Epithelial cell of proximal tubule (primary cell): ENCODE measurements at places on chromosomes 12 and 14.

DNA sequence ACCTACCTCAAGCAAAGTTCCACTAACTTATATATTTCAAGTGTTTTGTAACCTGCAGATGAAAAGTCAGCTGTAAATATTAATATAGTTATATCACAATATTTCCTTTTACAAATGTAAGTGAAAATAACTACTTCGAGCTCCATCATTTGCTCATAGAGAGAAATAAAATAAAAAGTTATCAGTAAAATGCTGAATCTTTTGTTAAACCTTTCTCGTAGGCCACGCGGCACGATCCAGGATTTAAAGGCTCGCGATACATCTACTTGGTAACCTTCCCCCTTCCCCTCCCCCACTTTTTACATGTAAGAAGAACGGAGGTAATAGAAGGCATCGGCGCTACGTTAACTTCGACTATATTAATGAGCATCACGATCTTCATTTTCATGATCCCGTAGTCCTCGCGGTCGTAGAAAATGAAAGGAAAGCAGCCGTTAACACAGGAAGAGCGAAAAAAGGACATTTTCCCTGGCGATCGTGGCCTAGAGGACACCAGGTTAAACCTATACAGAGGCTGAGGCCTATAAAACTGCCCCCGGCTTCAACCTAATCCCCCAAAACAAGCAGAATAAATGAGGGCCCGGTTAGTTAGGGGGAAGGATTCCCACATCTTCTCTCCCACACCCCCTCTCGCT lies 508 bp downstream of the HNRNPC start:
- no peak for DNase-seq

- no peak for DNase-seq
Measured at GRCh38 chr14:91835920-91836843, 31.2 kb downstream of the TC2N start.

DNA sequence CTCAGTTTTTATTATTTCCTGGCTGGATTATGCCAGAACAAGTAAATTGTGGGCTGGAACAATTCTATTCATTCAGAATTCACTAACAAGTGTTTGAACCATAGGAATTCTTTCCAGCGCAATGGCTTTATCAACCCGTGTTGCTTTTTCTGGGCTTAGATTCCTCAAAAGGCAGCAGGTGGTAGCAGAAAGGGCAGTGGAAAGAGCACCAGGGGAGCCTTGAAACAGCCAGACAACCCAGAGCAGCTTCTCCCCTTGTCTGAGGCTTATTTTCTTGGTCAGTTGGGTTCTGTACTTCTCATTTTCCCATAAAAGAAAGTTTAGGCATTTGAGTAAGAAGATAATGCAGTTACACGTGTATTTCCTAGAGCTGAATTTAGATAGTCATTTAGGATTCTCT lies 130.7 kb downstream of the OTOGL start:
- DNase-seq = no peak

- DNase-seq = no peak
Measured at GRCh38 chr12:7091171-7091570, 1.1 kb downstream of the C1R start.

GRCh38 chr12:4320497-4320852 lies 538 bp upstream of the TIGAR start:
- DNase-seq = no peak

GRCh38 chr12:42130672-42131402 lies 13.8 kb downstream of the GXYLT1 start:
- no peak for DNase-seq

DNA sequence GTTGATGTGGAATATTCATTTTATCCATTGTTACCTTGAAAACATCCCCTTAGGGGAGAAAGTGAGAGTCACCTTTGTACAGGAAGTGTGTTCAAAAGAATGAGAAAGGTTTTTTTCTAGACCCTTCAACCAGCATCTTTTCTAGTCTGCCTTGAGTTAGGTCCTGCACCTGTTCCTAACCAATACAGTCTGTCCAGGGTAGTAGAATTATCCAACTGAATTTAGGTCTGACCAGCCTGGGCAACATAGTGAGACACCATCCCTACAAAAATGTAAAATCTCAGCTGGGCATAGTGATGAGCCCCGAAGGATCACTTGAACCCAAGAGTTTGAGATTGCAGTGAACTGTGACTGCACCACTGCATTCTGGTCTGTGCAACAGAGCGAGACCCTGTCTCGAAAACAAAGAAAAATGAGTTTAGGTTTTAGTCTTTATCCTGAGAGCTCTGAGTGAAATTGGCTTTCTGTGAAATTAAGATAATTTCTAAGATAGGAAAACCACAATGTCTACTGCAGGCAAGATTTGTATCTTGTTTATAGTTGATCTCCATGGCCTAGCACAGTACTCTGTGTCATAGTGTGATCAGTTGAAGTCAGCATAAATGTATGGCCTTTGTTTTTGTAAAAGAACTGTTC lies 25.2 kb downstream of the ARHGAP5 start:
- no peak for DNase-seq

DNA sequence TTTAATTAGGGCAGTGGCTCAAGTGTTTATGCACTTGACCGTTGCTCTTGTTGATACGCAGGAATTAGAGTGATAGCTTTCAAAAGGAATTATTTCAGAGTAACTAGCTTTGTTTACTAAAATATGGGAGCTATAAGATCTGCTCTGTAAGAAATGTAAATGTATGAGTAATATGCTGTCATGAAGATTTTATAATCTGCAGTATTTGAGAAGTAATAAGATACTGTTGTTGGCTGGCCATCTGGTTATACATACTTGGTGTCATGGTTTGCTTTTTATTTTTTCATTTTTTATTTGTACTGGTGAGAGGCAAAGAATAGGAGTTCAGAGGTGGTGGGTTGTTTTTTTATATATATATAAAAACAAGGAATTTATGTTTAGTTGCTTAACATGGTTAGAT lies 58.5 kb downstream of the PLXNC1 start:
- DNase-seq = no peak

- DNase-seq = no peak
Measured at GRCh38 chr14:31122921-31123320, 84.7 kb downstream of the HECTD1 start.

DNA sequence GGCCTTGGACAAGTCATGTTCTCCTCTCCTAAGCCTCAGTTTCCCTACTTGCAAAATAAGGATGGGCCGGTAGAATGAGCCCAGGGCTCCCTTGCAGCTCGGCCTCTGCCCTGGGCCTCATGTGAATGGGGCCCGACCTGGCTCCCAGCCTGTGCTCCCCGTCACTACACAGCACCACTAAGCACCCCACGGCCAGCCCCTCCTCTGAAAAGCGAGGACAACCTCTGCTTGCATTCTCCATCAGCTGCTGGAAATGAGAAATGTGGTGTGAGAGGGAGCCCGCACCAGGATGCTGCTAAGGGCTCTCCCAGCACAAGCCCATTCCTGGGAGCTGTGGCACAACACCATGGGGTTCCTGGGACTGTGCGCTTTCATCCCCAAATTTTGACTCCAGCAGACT lies 10.2 kb downstream of the SLC25A47 start:
- DNase-seq = no peak

DNA sequence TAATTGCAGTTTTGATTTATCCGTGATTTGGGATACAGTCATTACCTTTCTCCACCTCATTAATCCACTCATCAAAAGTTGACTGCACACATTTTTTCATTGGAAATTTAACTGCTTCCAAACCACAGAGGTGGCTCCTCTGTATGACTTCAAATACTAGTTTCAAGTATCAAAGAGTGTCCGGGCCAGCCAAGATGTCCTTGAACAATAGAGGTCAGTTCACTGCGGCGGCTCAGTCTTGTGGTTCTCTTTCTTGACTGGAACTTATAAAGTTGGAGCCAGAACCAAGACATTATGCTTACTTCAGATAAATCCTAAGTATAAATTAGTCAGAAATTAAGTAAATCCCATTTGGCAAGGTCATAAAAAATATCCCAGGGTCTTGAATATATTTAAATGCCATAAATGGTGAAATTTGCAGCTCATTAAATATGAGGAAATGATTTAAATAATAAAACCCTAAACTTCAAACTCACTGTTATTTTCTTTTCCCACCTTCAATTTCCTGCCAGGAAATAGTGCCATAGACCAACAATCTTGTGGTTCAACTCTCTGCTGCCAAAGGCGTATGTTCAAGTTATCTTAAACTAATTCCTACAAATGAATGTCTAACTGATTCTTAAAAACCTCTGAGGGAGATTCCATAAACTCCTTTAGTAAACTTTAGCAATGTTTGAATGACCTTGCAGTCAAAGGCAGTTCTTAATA lies 360.8 kb downstream of the AEBP2 start:
- DNase-seq = no peak

DNA sequence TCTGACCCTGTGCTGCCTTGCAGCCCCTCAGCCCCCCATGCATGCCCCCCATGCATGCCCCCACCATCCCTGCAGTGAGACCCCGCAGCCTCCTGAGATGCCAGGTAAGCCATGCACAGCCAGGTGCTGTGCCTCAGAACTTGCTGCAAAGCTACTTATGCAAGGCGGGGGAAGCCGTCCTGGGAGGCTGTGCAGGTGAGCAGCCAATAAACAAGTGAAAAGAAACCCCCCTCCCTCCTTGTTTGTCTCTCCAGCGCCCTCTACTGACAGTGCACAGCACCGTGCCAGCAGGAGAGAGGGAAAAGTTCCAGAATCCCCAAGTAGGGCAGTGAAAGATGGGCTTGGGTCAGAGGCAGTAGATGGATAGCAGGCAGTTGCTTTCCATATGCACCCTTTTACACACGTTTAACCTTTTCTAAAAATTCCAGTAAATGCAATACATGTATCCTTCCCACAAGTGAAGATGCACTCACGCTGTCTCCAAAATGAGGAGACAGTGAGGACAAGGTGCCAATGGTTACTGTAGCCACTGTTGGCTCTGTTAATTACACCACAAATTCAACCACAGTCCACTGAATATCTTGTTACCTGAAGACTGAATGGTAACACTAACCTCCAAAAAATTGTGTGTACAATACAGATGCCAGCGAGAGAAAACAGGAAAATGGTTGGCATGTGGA lies 18.0 kb downstream of the TNFAIP2 start:
- no peak for DNase-seq

DNA sequence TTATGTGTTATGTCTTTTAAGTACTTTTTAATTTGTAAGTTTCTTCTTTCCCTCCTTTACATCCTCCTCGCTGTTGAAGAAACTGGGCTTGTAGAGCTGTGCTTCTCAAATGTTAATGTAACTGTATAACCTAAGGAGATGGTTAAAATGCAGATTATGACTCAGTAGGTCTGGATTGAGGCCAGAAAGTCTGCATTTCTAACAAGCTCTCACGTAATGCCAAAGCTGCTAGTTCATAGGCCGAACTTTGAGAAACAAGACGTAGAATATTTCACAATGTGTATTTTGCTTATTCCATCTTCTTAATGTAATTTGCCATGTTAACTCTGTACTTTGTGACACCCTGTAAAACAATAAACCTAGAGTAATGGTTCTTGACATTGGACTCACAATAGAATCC lies 193.3 kb upstream of the SYT1 start:
- DNase-seq = peak; percentile 9

DNA sequence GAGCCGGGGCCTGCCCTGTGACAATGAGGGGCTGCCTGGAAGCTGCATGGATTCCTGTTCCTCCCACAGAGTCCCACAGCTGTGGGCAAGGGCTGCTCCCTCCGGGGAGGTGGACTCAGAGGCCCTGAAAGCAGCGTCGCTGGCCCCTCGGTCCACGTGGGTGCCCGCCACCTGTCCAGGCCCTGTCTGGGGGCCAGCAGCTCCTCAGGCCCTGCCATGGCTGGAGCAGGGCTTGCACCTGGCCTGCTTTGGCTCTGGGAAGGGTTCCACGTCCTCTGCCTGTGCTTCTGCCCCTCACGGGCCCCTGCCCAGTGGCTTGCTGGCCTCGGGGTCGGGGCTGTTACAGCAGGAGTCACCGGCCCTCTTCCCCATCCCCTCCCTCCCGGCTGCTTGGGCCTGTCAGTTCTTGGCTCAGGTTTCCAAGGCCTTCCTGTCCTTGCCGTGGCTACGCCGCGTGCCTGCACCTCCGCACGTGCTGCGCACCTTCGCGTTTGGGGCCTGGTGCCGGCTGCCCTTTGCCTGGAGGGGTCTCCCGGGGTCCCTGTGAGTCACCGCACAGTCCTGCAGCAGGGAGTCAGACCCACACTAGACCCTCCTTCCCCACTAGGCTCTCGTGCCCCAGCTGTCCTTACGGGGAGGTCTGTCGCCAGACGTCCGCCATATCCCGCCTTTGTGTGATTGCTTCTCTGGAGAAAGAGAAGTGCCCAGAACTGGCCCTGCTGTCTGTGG lies 5.8 kb downstream of the FBRSL1 start:
- no peak for DNase-seq

GRCh38 chr12:46445551-46446235 lies 73.1 kb upstream of the SLC38A2 start:
- no peak for DNase-seq

DNA sequence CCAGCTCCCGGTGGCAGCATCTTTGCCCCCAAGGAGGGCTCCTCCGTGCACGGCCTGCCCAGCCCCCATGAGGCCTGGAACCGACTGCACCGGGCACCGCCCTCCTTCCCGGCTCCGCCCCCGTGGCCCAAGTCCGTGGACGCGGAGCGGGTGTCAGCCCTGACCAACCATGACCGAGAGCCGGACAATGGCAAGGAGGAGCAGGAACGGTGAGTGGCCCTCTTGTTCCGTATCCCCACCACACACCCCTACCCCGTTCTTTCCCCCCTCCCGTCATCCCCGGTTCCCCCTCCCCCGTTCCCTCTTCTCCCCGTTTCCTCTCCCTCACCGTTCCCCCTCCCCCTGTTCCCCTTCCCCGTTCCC lies 28.3 kb downstream of the LRCOL1 start:
- no peak for DNase-seq

DNA sequence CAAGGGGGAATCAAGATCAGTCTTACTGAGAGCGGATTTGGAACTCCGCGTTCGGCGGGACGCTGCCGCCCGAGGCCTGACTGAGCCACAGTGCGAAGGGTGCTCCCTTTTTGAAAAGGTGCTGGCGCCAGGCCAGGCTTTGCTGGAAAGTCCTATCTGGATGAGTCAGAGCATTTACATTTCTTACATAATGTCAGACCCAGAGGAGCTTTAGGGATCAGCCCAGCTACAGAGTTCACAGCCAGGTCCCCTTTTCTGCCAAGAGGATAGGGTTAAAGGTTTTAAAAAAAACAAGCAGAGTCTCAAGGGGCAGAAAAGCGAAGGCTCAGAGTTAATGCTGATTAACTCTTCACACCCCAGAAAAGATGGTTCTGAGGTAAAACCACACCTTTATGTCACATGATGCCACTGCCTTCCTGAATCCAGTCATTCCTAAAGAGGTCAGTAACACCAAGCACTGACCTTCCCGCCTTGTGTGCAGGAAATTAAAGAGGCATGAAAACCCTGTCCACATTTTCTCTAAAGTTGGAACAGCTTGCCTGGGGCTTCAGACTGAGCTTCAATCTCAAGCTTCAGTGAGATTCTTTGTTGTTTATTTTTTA lies 11.7 kb upstream of the FBXL14 start:
- peak; percentile 71 for DNase-seq
